Amygdala (tissue), 56 donors: ENCODE measurements at places on chromosomes 16 and 17.

- no peak for DNase-seq
Observed at GRCh38 chr16:69818891-69819545, 56.9 kb downstream of the WWP2 start.

- DNase-seq = no peak
Observed at GRCh38 chr16:82439678-82440293, 187.0 kb upstream of the CDH13 start.

GRCh38 chr16:85270374-85270773 lies 158.1 kb upstream of the CIBAR2 start:
- DNase-seq = no peak

DNA sequence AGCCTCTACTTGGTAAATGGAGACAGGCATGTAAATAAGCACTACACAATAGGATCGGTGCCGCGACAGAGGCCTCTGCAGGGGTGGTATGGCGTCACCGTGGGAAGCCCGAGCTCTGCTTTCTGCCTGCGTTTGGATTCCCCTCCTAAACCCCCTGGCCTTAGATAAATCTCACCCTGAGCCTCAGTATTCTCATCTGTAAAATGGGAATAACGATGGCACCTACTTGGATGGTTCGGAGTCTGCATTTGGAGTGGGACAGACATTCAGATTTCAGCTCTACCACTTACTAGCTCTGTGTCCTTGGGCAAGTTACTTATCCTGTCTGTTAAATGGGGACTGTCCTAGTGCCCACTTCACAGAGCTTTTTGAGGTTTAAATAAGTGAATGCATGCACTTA lies 42.8 kb upstream of the TNRC6A start:
- DNase-seq = no peak

DNA sequence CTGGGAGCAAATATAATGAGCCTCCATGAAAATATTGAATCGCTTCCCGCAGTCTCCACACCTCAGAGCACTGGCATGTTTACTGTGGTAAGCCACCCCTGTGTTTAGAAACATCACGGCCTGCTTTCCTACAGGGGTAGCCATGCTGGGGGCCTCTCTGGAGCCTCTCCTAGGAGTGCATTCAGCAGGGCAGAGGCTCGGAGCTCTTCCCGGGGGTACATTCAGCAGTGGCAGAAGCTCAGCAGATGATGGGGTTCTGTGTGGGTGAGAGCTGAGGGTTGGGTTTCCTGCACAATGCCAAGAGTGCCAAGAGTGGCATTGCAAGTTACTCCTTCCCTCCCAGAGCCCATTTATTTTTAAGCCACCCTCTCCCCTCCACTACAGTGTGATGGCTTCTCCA lies 386.6 kb downstream of the SEC14L1 start:
- no peak for DNase-seq

GRCh38 chr17:72212041-72212440 lies 91.2 kb downstream of the SOX9 start:
- DNase-seq = no peak

DNA sequence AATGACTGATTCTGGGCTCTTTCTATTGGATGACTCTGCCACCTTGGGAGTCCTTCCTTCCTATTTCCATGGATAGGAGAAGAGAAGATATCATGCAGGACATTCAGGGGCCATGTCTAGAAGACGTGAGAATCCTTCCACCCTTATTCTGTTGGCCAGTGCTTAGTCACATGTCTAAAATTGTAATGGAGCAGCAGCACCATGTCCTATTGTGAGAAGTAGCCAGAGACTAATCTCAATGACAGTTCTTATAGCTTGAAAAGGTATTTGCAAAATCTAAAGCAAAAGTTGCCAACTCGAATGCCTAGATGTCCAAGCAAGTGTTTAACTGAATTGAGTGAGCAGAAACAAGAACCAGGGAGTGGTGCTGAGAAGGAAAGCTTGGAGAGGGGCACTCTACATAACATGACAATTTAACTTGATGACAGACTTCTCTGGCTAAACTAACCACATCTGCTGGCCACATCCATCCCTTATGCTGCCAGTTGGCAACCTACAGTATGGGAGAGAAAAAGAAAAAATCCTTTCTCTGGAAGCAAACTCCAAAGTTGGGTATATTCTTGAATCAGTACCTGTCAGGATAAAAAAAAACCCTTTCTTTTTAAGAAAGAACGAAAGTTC lies 225.7 kb downstream of the CDH13 start:
- no peak for DNase-seq

GRCh38 chr17:21510686-21511362 lies 134.7 kb downstream of the KCNJ12 start:
- DNase-seq = no peak

DNA sequence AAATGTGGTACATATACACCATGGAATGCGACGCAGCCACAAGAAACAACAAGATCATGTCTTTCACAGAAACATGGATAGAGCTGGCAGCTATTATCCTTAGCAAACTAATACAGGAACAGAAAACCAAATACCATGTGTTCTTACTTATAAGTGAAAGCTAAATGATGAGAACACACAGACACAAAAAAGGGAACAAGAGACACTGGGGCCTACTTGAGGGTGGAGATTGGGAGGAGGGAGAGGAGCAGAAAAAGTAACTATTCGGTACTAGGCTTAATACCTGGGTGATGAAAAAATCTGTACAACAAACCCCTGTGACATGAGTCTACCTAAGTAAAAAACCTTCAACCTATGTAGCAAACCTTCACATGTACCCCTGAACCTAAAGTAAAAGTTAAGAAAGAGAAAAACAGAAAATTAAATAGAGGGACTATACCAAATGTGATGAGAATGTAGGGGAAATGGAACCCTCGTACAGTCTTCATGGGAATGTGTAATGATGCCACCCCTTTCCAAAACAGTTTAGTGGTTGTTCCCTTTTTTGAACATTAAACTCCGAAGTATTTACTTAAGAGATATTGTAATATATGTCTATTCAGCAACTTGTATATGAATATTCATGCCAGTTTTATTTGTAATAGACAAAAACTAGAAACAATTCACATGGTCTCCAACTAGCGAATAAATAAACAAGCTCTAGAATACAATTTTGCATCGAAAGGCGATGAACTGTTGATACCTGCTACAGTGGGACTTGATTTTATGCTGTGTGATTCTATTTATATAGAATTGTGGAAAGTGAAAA lies 33.9 kb downstream of the AHSP start:
- DNase-seq = no peak

DNA sequence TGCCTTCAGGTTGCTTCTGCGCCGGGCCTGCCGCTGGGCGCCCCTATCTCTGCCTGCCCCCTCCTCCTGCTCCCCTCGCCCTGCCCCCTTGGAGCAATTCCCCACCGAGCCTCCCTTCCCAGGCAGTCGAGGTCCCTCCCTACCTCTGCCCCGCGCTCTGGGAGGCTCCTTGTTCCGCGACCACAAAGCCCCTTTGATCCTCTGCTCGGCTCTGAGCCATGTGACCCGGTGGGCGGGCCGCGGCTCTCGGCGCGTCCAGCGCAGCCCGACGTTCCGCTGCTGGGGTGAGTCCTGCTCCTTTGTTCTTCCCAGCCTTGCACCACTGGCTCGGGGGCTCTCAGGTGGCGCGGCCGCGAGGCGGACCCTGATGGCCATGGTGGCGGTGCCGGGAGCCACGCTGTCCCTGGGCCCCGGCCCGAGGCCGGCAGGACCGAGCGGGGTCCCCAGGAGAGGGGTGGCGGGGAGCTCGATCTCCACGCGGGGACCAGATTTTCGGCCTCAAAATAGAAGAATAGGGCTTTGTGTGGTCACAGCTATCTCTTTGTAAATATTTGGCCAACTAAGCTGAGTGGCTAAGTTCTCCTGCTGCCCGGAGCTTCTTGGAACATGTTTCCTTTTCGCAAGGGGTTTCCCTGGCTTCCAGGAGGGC lies 310.6 kb downstream of the SEC14L1 start:
- DNase-seq = peak; percentile 89

GRCh38 chr17:17109907-17110306 lies 67.7 kb downstream of the MPRIP start:
- no peak for DNase-seq

- peak; percentile 41 for DNase-seq
Observed at GRCh38 chr16:84672276-84673202, 24.2 kb downstream of the KLHL36 start.

DNA sequence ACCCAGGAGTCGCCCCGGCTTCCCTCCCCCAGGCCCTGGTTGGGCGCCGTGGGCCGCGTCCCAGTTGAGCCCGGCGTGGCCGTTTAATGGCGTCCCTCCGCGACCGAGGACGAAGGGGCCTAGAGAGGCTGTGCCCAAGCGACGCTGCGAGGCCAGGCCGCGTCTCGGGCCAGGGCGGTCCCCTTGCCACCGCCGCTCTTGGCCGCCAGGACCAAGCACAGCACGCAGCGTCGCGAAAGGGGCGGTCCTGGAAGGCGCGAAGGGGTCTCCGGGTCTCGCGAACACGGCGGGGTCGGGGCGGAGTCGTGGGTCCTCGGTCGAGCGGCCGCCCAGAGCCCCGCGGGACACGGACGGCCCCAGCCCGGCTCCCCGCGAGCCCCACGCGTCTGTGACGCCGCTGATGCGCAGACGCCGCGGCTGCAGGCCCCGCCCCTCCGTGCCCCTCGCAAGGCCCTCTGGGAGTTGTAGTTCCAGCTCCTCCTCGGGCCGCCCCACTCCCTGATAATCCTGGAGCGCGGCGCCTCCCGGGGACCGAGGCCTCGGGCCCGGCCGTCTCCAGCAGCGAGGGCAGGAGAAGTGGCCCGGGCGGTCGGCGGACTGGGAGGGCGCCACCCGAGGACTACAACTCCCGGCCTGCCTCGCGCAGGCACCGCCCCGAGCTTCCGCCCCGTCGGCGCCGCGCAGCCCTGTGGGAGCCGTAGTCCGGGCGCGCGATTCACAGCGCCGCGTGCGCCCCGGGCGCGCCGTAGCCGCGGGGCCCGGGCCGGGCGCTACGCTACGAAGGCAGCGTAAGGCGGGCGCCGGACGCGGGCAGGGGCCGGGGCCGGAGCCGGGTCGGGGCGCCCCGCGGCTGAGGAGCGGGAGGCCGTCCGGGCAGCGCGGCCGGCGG lies at the start of gene CAPN15:
Gene CAPN15 (plus strand): TSS at position 698 of the 889 bp plus-strand sequence. CDS start 19,127 bp downstream, outside the sequence.
- peak; percentile 92 for DNase-seq

DNA sequence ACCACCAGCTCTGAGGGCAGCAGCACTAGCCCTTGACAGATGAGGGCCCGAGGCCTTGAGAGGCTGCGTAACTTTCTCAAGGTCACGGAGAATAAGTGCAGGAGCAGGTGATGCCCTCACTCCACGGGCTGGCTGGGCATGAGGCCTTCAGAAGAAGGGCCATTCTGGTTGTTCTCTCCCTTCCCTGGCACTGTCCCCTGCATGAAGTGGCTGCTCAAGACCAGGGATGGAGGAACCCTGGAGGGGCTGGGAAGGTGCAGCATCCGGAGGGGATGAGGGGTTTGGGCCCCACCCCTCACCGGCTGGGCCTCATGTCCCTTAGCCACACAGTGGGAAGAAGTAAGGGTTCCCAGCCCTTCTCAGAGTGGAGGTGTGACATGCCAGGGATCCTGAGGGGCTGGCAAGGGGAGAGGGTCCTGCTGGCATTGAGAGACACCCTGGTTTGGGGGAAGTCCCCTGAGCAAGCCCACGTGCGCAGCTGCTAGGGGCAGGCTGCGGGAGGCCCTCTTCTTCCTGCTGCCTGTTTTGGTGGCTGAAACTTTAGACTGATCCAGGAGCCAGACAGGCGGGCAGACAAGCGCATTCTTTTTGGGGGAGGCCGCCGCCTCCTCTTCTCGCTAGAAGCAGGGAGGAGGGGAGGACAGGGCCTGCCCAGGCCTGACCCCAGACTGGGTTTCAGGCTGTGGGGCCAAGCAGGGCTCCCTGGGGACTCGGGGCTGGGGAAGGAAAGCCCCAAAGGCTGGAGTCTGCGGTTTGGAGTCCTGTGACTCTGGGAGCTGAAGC lies 74.0 kb downstream of the N4BP1 start:
- DNase-seq = no peak

- DNase-seq = no peak
Observed at GRCh38 chr16:85196976-85197375, 84.7 kb upstream of the CIBAR2 start.

- no peak for DNase-seq
Observed at GRCh38 chr17:63035695-63036094, 69.7 kb downstream of the TANC2 start.

DNA sequence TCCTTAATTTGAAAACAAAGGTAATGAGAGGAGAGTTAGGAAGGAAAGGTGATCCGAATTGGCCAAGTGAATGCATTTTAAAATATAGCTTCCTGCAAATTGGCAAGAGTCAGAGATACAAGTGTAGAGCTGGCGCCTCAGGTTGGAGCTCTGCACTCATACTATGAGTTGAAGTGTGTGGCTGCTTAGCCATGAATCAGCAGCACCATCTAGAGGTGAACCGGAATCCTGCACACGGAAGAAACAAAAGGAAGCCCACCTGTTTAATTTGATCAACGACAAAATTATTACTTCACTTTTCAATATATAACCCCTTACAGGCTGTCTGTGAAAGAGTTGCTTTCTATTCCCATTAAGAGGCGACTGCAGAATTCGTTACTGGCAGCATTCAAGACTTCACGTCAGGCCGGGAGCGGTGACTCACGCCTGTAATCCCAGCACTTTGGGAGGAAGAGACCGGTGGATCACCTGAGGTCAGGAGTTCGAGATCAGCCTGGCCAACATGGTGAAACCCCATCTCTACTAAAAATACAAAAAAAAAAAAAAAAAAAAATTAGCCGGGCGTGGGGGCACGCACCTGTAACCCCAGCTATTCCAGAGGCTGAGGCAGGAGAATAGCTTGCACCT lies 1253.7 kb upstream of the CDH8 start:
- no peak for DNase-seq

DNA sequence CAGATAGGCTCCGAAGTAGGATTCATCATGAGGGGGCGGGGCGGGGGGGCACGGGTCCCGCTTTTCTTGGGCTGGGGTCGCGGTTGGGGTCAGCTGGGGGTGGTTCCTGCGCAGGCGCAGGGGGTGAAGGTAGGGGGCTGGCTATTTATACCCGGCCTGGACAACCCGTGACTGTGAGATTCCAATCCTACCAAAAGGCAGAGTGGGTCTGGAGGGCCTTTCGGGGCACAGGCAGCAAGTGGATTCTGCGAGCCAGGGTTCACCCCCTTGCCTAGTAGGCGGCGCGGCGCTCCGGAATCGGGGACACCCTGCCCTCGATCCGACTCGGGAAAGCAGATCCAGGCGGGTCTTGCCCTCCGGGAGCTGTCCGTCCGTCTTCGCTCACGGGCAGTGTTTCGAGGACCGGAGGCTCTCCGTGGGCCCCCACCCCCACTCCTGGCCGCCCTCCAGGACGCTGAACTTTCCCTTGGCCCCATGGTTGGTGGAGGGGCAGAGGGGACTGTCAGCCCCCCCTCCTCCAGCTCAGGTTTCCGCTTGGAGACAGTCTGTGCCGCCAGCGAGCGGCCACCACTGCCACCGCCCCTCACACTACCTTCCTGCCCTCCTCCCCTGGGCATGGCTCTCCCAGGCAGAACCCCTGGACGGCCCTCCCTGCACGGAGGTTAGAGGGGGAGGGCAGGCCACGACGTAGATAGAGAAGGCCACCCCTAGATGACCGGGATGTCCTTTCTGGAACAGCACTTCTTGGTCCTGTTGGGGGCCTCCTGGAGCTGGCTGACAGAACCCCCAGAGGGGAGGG lies 634 bp downstream of the SLC2A4 start:
- DNase-seq = no peak

GRCh38 chr17:82920150-82920549 lies 80.3 kb upstream of the ZNF750 start:
- peak; percentile 23 for DNase-seq

- DNase-seq = no peak
Observed at GRCh38 chr17:57684711-57685498, 60.2 kb downstream of the CCDC182 start.

GRCh38 chr17:48522031-48522653 lies 8.7 kb downstream of the HOXB1 start:
- DNase-seq = no peak
